ENCODE measurements at places on chromosomes 1 and 21. TPM values are rescaled to one million over a fixed set of nuclear protein-coding genes. Genes with fewer than 3 reads are reported as not detected.

HEYL gene
- polyA plus RNA-seq: 23.3 TPM

SYT14 gene
- polyA plus RNA-seq: not detected

SEMA4A gene
- 1.8 TPM for polyA plus RNA-seq

COL8A2 gene
- 0.53 TPM for polyA plus RNA-seq

Data from heart left ventricle (tissue), 16 donors.